ENCODE measurements at places on chromosomes 16 and 17.

GRCh38 chr17:62014526-62014925 lies 50.6 kb downstream of the MED13 start:
- H3K4me1 ChIP-seq: no peaks in the 10 kb centered on the region
- no peak overlapping the region for H3K27ac ChIP-seq
- H3K27me3 ChIP-seq: no peaks in the 10 kb centered on the region

GRCh38 chr17:38925263-38925995 lies at the start of gene LASP1NB:
TSS of gene LASP1NB (plus strand) at chr17:38925614.
- no peak within 1 kb of the TSS for H3K4me3 ChIP-seq
- DNase-seq: no peak
- peaks cover 41% of the 10 kb centered on the region for H3K4me1 ChIP-seq
- peak within 1 kb of the TSS; percentile 47 for H3K27ac ChIP-seq
- H3K36me3 ChIP-seq: no peaks in the 10 kb centered on the region

DNA sequence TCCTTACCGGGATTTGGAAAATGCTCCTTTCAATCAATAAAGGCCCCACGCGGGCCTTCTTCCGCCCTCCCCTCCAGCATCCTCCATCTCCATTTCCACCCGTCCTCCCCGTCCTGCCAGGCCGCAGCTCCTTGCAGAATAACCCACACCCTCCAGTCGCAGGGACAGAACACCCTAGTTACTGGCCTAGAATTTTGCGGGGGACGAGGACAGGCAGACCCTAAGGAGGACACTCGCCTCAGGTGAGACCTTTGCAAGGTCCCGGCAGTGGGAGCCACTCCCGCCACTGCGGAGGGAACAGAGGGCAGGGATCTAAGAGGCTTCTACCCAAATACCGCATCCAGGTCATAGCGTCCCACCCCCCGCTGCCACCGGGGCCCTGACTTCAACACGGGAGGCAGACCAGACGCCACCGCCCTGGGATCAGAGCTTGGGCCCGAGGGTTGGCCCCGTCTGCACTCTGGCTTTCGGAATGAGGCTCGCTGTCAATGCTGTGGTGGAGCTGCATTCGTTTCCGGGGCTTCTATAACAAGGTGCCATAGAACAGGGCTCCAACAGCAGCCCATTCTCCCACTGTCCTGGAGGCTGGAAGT lies 26.8 kb downstream of the SLC25A10 start:
- no peak for DNase-seq
- no peak overlapping the region for H3K27ac ChIP-seq
- H3K4me3 ChIP-seq: no peak overlapping the region
- H3K36me3 ChIP-seq: no peaks in the 10 kb centered on the region

DNA sequence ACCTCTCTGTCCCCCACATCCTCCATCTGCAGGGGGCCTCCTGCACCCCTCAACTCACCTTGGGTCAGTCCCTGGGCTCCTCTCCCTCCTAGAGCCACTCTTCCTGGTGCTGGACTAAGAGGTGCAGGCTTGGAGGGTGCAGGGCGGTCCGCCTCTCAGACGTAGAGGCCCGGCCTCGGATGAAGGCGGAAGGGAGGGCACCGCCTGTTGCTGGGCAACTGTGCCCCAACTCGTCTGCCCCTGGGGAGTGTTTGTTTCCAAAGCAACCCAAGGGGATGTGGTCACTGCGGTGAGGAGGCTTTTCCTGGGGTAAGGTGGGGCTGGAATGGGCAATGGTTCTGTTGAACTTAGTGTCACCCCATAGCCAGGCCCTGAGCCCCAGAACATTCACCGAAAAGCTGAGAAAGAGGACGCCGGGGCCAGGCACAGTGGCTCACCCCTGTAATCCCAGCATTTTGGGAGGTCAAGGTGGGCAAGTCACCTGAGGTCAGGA lies at the start of gene C16orf54:
Gene C16orf54, minus strand, starts transcription at position 138 of the 493 bp plus-strand sequence. CDS start 1,039 bp downstream, outside the sequence.
- H3K4me3 ChIP-seq: no peak within 1 kb of the TSS
- H3K36me3 ChIP-seq: no peaks in the 10 kb centered on the region
- DNase-seq: peak; percentile 76
- H3K4me1 ChIP-seq: no peaks in the 10 kb centered on the region
- H3K27me3 ChIP-seq: no peaks in the 10 kb centered on the region

DNA sequence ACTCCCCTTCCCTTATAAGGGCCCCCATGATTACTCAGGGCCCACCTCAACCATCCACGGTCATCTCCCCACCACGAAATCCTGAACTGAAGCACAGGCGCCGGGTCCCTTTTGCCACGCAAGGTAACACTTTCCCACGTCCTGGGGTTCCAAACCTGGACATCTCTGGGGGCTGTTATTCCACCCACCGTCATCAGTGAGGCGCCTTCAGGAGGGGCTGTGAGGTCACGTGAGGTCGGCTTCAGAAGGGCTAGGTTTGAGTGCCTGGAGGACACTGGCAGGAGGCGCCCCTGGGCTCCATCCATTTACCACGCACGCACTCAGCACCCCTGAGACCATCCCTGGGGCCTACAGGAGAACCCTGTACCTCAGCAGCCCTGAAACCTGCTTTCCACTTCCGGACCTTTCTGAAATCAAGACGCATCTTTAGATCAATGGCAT lies 4.1 kb downstream of the CD2BP2 start:
- H3K4me1 ChIP-seq: peaks cover 39% of the 10 kb centered on the region
- H3K27me3 ChIP-seq: no peaks in the 10 kb centered on the region
- no peaks in the 10 kb centered on the region for H3K36me3 ChIP-seq
- H3K27ac ChIP-seq: peak overlapping the region; percentile 99
- no peak overlapping the region for H3K4me3 ChIP-seq
- DNase-seq: no peak
